Activated T-helper 1 cell treated with anti-CD3 and anti-CD28 coated beads, Interleukin-2, amount 50 U/mL, for 16 hours (primary cell): ENCODE measurements at places on chromosomes 7 and 10.

- DNase-seq: no peak
Measured at GRCh38 chr7:133570321-133570720, 317.4 kb downstream of the EXOC4 start.

DNA sequence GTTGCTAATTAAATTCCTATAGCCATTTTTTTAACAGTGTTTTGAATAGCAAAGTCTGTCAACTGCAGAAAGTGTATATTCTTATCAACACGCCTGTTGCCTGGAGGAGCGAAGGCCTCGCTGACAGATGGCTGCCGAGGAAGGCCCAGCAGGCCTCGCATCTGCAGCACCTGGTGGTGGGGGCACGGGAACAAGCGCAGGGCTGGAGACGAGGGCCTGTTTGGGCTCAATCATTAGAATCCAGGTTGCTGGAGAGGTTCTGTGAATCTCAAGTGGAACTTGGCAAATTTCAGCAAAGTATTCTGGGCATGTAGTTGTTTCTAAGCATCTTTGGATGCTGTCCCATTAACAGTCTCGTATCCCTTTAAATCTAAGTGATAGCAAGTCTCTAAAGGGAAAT lies 66.1 kb upstream of the FAM204A start:
- no peak for DNase-seq

DNA sequence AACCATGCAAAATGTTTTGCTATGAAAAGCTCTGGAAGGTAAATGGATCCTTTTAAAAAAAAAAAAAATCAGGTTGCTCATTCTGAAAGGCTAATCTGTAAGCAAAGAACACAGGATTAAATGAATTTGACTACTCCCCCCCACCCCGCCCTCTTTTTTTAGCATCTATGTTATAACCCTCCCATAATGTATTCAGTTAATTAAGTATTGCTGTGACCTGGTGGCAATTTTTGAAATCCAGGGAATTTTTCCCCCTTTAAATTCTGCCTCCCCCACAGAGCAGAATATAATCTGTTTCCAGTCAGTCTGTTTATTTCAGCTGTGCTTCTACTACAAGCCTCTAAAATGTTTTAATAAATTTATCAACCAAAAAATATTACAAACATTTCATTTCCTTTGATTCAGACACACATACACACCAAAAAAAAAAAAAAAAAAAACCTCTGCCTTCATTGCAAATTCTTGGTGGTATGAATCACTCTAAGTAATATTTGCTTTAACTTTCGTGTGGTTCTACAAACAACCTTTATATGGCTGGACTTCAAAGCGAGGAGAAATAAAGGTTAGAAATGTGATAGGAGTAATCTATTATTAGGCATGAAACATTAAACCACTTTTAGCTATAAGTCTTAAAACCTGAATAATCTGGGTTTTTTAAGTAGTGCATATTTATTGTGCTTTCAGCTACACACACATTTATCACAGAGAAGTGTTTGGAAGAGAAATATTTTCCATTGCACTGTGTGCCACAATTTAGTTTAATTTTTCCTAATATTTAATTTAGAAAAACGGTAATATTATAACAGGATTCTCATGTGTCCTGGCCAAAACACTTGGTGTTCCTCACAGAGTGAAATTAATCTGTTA lies 64.4 kb upstream of the ARID5B start:
- DNase-seq: no peak

GRCh38 chr10:103617602-103618385 lies 124.3 kb downstream of the NEURL1 start:
- no peak for DNase-seq
